ENCODE measurements at places on chromosomes 5 and 9.

DNA sequence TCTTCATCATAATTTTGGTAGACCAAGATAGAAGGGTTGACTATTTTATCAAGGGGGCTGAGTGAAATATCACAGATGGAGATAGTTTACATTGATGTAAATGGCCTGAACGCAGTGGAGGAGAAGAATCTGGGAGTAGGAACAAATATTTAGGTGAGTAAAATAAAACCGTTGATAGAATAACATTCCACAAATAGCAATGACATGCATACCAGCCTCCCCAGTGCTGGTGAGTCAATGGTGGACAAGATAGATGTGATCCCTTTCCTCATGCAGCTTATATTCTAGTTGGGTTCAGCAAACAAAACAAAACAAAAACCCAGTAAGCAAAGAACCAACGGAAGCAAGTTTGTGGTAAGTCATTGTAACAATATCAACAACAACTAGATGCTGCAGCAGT lies 385.2 kb downstream of the FAM170A start:
- no peak for DNase-seq

- no peak for DNase-seq
These were observed 5.0 kb downstream of the KCNIP1 start for GRCh38 chr5:170508660-170509347.

DNA sequence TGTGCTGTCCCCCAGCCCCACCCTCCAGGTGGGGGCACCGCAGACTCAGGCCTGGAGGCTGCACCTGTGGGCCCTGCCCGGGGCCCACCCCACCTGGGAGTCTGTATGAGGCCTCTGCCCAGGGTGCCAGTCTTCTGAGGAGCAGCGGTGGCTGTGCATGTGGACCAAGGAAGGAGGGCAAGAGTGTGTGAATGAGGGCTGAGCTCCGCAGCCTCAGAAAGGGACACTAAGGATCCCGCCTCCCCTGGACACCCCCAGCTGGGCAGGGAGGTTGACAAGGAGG lies 19.1 kb downstream of the FGD3 start:
- peak; percentile 14 for DNase-seq

GRCh38 chr5:88955403-88955802 lies 72.4 kb upstream of the MEF2C start:
- no peak for DNase-seq

GRCh38 chr5:39587675-39588074 lies 162.9 kb upstream of the DAB2 start:
- DNase-seq = no peak

GRCh38 chr9:4984171-4984620 lies 876 bp upstream of the JAK2 start:
- no peak for DNase-seq

DNA sequence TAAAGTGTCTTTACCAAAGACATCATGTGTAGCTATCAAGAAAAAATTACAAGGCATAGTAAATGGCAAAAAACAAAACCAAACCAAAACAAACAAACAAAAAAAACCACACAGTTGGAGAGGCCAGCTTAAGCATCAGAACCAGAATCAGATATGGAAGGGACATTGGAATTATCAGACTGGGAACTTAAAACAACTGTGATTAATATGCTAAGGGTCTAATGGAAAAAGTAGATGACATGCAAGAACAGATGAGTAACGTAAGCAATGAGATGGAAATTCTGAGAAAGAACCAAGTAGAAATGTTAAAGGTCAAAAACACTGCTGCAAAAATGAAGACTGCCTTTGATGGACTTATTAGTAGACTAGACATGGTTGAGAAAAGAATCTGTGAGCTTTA lies 75.9 kb downstream of the FBXO38 start:
- DNase-seq = no peak

GRCh38 chr9:137254624-137255447 lies at the start of gene NELFB:
Gene NELFB, plus strand, starts transcription at chr9:137255327.
- peak; percentile 97 for DNase-seq

GRCh38 chr5:79205965-79206364 lies 30.0 kb upstream of the JMY start:
- no peak for DNase-seq

DNA sequence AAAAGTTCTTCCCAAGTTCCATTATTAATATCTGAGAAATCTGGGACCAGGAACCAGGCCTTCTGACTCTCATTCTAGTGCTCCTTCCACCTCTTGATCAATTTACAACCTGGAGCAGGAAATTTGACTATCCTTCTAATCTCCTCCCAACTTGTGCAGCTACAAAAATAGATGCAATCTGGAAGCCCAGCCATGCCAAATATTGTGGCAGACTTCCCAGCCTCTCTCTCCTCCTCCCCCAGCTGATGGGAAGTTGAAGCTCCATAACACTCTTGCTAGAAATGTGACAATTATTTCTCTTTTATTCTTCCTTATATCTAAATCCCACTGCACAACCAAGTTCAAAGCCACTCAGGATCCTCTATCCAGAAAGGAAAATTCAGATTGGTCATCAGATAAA lies 252.1 kb downstream of the SEC61B start:
- DNase-seq = no peak
